ENCODE measurements at places on chromosomes 5 and 9.

GRCh38 chr9:132997591-132997990 is 19.1 kb downstream of the GFI1B start:
- DNase-seq, result peak; percentile 60

DNA sequence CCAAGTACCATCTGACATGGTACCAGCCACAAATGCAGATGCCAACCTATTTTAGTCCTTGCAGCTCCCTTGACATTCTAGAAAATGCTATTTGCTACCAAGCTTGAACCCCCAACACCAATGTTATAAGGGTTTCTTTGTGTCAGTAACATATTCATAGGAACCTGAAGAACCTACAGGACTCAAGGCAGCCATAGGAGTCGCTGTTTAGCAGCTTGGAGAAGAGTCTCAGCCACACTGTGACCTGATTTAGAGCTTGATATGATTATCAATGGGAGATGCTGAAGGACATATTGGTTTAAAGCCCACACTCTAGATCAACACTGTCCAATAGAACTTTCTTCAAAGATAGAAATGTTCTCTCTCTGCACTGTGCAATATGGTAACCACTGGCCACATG is 6.4 kb upstream of the ZFR start:
- no peak for DNase-seq

GRCh38 chr5:172596638-172597231 is 44.3 kb upstream of the NEURL1B start:
- no peak for DNase-seq

DNA sequence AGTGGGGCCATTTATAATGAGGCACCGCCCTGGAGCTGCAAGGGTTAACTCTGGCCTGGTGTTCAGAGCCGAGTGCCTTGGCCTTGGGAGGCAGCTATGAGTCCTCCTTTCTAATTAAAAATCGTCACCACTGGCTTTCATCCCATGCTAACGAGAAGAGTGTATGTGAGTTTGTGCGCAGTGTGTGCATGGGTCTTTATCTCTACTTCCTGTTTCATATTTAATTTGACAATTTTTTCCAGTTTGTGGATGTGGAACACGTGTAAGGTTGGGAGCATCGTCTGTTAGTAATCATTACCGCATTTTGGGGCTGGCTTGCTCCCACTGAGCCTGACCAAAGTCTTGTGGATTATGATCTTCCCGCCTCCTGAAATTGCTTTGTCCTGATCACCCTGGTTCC is 76.4 kb downstream of the NDFIP1 start:
- no peak for DNase-seq

GRCh38 chr9:78118742-78119473 is 87.3 kb upstream of the GNAQ start:
- peak; percentile 11 for DNase-seq

DNA sequence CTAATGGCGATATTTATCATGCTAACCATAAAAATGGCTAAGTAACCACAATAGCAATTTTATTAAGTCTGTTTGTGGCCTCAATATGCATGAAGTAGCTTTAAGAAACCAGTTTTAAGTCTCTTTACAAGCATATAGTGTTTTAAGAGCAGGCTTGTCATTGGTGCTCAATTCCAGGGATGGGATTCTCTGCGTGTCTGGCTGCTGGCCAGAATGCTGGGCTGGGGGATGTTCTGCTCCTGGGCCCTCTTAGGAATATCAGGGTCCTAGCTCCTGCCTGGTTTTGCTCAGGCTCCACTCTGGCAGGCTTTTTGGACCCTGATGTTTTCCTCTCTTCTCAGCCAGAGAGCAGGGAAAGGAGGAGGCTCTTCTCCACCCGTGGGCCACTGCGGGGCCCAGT is 127.2 kb downstream of the PDE8B start:
- no peak for DNase-seq

GRCh38 chr5:850511-851006 is at the start of gene ZDHHC11:
ZDHHC11 (minus strand) TSS chr5:850986; CDS start chr5:850602, 384 bp downstream.
- DNase-seq, result no peak

GRCh38 chr9:6106711-6107339 is 91.4 kb upstream of the RANBP6 start:
- DNase-seq, result peak; percentile 3

DNA sequence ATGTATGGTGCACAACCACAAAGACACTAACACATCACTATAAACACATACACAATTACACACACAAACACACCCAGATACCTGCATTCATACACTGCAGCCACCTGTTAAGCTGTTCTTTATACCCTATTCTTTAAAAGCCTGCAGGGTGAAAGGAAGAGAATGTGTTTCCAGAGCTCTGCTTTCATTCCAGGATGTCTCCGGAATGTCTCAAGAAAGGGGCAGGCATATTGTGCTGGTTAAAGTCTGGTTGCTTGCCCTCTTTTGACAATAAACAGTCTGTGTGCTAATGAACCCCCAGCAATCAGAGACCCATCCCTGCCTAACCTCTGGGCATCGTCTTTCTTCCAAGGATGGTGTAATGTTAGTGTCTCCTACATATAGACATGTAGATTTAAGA is 181.6 kb downstream of the EPB41L4A start:
- no peak for DNase-seq

GRCh38 chr5:143102411-143102810 is 301.1 kb downstream of the NR3C1 start:
- no peak for DNase-seq

- no peak for DNase-seq
These were observed 388.9 kb upstream of the CDH10 start for GRCh38 chr5:25033658-25034057.

GRCh38 chr5:34511915-34512314 is 144.2 kb upstream of the RAI14 start:
- no peak for DNase-seq

- no peak for DNase-seq
These were observed 130.7 kb downstream of the CDH12 start for GRCh38 chr5:22722491-22722890.

- DNase-seq, result peak; percentile 67
These were observed 186.0 kb upstream of the KLF9 start for GRCh38 chr9:70600506-70600905.

DNA sequence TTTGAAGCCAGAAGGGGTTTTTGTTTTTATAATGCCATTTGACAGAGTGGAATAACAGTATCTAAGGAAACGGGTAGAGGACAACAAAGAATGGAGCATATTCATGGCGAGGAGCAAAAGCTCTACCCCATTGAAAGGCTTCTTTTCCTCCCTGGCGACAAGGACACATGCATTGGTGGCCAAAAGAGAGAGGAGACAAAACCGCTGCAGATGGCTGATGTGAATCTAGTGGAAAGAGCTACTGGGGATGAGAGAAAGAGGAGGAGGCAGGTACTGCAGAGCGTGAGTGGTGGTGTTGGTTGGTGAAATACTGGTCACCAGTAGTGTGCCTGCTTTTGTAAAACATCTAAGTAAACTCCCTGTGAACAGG is 491 bp downstream of the APC start:
- no peak for DNase-seq

GRCh38 chr5:145362266-145362665 is 472.9 kb downstream of the PRELID2 start:
- peak; percentile 97 for DNase-seq

DNA sequence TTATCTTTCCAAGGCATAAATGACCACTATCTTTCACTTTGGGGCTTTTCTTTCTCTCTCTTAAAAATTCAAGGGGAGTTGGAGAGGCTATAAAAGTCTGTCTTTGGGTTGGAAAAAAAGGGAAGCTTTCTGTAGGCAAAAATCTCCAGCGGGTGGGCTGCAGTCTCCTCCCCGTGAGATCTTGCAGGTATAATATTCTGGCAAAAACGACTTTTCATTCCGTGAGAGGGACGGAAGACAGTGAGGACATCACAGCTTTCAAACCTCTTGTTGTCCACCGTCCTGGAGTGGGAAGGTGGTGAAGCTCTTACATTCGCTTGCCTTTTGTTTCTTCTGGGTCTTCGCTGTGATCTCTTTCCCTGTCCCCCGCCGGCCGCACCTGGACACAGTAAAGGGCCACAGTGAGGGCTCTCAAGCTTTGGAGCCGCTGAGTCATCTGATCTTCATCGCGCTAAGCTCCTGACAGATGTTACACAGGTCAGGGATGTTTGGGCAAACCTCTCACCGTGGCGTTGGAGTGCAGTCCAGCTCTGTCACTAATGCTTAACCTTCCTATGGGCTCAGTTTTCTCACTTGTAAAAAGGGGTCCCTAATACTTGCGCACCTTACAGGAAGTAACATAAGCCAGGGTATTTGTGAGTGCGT is 61.9 kb upstream of the MEGF10 start:
- no peak for DNase-seq

GRCh38 chr9:87684627-87685219 is 41.2 kb upstream of the CTSL start:
- peak; percentile 15 for DNase-seq

DNA sequence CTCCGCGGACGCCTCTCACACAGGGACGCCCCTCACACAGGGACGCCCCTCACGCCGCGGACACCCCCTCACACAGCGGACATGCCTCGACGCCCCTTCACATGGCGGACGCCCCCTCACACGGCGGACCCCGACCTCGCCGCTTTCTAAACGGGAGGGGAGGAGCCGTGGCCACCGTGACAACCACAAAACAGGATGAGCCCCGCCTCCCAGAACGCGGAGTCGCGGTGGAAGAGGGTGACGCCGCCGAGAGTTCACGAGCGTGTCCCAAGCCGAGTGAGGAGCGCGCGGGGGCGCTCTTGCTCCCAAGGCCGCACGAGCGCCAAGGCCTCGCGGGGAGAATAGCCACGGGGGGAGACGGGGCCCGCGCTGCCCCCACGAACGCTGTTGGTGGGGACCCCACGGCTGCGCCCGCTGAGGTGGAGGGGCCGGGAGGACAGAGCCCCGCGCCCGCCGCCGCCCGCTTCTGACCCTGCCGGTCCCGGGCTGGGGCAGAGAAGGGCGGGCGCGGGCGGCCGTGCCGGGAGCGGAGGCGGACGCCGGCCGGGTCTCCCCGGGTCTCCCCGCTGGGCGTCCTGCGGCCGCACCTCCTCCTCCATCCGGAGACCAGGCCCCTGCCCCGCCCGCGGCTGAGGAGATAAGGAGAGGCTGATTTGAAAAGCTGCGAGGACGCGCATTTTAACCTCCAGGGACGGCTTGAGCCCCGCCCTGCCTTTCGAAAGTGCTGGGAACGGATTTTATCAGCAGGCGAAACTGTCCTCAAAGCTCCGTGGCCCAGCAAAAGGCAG is 3.9 kb upstream of the NKD2 start:
- peak; percentile 24 for DNase-seq

- no peak for DNase-seq
These were observed 18.8 kb upstream of the TEK start for GRCh38 chr9:27090231-27090630.

- DNase-seq, result no peak
These were observed 1.1 kb downstream of the ATPSCKMT start for GRCh38 chr5:10248378-10249260.

- no peak for DNase-seq
These were observed 49.5 kb downstream of the NR3C1 start for GRCh38 chr5:143354025-143354424.

DNA sequence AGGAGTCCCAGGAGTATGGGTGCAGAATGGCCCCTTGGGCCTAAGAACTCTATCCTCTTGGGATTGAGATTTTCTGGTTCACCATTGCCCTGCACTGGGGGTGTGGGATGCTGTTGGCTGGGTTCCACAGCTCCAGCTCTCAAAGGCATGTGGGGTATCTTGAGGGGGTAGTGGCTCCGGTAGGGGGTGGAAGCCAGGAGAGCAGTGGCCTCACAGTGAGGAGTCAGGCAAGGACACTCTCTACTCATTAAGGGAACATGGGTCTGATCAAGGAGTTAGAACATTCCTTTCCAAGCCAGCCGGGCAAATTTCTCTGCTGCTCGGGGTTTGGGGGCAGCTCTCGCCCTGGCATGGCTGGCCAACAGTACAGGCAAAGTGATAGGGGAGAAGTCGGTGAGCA is 33.0 kb downstream of the LARP1 start:
- no peak for DNase-seq

DNA sequence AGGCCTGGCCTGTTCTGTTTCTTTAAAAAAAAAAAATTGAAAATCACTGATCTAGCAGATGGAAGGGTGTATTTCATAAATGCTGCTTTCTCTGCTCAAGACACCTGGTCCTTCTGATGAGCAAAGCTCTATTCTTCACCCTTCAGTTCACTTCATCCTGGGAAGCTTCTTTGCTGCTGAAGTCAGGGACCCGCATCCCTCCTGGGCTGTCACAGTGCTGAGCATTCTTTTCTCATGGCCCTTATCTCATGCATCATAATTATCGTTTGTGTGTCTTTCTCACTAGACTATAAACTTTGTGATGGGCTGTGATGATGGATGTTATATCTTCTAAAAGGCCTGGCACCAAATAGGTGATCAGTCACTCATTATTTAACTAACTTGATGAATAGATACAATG is 461.0 kb downstream of the GADD45G start:
- no peak for DNase-seq

GRCh38 chr9:37060833-37061232 is 26.8 kb upstream of the PAX5 start:
- DNase-seq, result no peak

GRCh38 chr9:8234316-8234715 is 434.7 kb upstream of the DMAC1 start:
- DNase-seq, result no peak
